ENCODE measurements at places on chromosomes 7 and 10.
A peak's percentile ranks its signal among the peaks of the same experiment; 100 is the strongest.

DNA sequence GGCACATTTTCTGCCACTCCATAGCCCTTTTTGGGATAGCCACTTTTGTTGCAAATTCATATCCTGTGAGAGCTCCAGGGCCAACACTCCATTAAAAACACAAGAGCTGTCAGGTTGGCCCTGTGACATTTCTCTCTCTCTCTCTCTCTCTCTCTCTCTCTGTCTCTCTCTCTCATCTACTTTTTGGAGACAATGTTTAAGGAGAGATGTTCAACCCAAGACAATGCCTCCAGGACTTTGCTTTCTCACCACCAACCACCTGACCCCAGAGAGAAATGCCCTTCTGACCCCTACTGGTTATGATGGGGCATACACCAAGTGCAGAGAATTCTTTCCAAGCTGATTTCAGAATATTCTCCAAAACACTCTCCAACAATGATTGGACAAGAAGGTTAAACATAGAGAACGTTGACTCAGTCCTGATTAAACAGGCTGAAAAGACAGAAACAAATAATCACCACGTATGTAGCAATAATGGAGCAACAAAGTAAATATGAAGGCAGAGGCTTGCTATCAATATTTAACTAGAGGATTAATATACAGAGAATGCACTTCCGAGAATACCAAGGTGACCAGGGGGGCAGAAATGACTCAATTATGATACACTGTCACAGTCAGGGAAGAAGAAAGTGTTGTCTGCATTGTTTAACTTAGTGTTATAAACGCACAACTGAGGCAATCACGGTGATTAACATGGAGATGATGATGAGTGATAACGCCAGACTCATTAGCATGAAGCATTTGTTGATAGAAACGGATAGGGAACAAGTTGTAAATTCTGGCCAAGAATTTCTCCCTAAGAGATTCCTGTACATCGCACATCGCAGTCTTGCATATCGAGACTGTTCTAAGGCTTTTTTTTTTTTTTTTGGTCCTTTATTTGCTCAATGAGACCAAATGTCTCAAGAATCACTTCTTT lies 178.5 kb downstream of the NRP1 start:
- DNase-seq = peak; percentile 53

- DNase-seq = no peak
Observed at GRCh38 chr7:43054052-43054722, 58.3 kb upstream of the HECW1 start.

GRCh38 chr10:43132867-43133787 lies 5.1 kb upstream of the CSGALNACT2 start:
- DNase-seq = no peak

DNA sequence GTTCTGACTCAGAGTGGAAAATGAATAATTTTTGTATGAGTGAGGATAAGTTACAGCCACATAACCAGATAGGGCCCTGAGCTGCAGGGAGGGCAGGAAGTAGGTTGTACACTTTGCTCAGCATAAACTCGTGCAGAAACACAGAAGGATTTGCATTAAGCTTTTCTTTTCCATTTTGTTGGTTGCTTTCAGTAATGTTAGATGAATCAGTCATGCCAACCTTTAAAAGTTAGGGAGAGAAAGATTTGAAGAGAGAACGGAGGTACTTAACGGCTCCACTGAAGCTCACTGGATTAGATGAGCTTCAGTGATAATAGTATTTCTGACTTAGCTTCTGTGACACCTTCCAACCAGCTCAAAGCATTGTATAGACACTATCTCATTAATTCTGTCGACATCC lies 348.1 kb downstream of the GATA3 start:
- peak; percentile 46 for DNase-seq

DNA sequence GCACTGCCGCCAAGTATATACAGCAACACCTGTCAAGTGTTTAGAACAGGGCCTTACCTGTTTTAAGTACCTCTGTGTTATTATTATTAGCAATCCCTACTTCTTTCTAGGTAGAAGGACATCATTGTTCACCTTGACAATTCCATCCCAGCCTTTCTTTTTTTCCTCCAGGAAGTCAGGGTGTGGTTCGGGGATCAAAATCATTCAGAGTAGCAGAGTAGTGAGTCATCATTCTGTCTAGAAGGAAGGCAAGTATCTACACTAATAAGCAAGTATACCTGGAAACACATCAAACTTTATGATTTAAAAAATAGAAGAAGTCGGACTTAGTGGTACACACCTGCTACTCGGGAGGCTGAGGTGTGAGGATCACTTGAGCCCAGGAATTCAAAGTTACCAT lies 25.5 kb upstream of the CAPZA2 start:
- DNase-seq = no peak

DNA sequence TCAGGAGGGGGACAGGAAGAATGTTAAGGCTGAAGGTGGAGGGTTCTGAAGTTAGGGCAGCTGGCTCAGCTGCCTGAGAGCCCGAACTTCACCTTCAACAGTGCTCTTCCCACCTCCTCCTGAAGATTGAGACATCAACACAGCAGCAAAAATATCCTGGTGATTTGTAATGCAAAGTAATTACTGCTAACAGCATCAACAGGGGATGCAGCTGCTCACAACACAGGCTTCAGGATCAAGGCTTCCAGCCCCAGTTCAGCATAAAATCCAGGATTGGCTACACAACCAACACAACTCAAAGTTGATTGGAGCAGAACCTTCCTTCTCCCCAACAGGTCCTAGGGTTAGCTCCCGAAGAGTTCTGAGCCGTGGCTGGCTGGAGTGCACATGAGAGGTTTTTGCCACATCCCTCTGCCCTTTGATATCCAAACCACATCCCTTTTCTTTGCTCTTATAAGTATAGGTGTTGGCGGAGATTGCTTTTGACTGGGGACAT lies 242.4 kb downstream of the KIAA1217 start:
- peak; percentile 20 for DNase-seq

GRCh38 chr7:139036901-139037300 lies 1.1 kb upstream of the ZC3HAV1L start:
- DNase-seq = no peak

DNA sequence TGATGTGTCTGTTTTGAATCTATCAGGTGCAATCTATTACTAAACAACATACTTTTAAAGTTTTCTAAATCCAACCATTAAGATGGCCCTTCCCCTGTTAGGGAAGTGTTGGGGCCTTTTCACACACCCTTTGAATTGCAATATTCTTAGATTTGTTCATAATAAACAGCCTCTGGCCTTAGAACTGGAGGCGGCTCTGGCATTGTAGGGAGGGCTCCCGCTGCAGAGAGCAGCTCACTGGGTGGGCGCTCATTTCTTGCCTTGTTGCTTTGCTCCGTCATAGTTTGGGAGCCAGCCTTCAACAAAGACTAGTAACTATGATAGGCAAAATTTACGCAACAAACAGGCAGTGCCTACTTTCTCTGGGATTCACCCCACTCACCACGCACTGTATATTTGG lies 4.2 kb upstream of the HOXA10 start:
- DNase-seq = no peak

DNA sequence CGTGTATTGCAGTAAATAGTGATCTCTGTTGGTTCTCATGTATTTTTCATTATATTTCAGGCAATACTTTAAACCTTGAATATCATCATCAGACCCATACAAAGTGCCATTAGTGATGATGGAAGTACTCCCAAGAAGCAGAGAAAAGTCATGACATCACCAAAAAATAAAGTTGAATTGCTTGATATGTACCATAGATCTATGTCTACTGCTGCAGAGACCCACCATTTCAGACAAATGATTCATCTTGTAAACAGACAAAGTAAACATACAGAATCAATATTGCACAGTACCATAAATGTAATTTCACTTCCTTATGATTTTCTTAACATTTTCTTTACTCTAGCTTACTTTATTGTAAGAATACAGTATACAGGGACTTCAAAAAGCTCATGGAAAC lies 347.8 kb downstream of the IPMK start:
- no peak for DNase-seq

DNA sequence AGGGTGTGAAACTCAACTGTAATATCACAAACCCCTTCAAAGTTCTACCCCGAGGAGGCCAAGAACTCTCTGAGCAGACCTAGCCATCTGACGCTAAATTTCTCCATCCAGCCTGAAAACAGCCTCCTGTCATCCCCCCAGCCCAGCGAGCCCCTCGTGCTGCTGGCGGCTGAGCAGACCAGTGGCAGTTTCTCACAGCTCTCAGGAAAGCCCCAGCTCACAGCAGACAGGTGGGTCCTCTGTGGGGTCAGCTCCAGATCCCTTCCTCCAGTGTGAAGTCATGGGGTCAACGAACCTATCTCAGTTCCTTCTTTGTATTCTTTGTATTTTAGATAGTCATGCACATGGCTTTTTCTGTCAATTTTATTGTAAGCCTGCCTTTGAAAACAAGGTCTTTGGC lies 7.8 kb downstream of the GARIN1A start:
- no peak for DNase-seq

GRCh38 chr7:52302765-52303520 lies 732.5 kb upstream of the POM121L12 start:
- DNase-seq = no peak

GRCh38 chr7:2272031-2272430 lies 30.0 kb downstream of the NUDT1 start:
- DNase-seq = no peak

DNA sequence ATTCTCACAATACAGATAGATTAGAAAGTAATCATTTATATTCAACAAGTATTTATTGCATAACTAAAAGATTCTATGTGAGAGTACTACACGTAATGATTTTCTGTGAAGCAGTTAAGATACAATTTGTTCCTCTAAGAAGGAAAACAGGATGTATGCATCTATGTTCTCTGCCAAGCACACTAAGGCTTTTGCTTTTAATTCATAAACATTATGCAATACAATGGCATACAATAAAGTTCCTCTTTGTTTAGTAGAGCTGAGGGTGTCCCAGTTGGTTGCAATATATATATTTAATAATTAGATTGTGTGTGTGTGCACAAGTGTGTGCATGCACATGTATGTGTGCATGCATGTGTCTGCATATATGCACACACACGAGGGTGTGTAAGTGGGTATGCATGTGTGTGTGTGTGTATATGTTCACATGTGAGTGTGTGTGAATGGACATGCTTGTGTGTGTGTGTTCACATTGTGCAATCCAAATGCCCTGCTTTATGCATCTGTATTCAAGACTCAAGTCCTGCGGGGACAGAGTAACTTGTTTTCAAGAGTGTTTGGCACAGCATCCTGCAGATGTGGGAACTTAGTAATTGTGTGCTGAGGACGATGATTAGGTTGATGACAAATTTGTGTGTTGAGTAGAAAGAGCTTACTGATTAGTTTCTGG lies 481.5 kb upstream of the KLF6 start:
- DNase-seq = no peak

GRCh38 chr7:22477876-22478450 lies 22.0 kb downstream of the STEAP1B start:
- no peak for DNase-seq

- DNase-seq = peak; percentile 48
Observed at GRCh38 chr10:11685787-11686218, 56.4 kb upstream of the ECHDC3 start.

DNA sequence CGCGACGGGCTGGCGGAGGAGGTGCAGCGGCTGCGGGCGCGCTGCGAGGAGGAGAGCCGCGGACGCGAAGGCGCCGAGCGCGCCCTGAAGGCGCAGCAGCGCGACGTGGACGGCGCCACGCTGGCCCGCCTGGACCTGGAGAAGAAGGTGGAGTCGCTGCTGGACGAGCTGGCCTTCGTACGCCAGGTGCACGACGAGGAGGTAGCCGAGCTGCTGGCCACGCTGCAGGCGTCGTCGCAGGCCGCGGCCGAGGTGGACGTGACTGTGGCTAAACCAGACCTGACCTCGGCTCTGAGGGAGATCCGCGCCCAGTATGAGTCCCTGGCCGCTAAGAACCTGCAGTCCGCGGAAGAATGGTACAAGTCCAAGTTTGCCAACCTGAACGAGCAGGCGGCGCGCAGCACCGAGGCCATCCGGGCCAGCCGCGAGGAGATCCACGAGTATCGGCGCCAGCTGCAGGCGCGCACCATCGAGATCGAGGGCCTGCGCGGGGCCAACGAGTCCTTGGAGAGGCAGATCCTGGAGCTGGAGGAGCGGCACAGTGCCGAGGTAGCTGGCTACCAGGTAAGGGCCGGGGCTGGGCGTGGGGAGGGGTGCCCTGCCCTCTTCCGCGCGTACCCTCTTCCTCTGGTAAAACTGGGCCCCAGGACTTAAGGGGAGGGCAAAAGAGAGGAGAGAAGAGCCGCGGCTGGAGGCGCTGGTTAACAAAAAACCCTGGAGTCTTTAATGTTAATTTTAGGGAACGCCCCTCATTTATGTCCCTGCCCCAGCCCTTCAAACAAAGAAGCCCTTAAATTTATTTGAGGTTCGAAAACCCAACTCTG lies 987 bp downstream of the INA start:
- no peak for DNase-seq

DNA sequence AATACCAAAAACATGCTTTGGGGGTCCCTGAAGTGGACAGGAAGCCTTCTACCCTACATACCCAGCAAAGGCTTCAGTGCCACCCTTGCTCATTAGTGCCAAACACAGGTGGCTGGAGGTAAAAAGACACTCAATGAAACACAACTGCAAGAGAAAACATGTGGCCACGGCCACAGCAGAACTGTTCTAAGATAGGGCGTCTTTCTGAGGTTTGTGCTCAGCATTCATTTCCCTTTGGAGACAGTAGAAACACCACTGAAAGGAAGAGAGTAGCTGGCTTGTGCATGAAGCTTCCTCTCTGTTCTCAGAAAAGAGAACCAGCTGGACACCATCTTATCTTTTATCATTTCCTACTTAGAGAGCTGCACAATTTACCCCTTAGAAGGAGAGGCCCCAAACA lies 143.0 kb downstream of the PLXNA4 start:
- peak; percentile 48 for DNase-seq

DNA sequence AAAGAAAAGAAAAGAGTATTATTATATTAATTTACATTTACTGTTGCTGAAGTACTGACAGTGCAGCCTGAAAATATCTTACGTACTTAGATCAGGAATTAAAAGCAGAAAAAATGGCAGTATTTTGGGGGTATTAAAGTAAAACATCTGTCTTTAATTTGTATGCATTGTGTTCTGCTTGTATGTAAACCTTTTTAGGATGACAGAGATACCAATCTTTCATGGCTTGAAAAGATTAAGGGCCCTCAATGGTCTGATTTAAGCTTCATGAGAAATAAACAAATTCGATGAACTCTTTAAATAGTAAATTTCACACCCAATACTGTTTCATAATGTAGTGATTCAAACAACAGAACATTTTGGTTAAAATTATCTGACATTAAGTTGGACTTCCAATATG lies 116.3 kb downstream of the MLLT10 start:
- no peak for DNase-seq

DNA sequence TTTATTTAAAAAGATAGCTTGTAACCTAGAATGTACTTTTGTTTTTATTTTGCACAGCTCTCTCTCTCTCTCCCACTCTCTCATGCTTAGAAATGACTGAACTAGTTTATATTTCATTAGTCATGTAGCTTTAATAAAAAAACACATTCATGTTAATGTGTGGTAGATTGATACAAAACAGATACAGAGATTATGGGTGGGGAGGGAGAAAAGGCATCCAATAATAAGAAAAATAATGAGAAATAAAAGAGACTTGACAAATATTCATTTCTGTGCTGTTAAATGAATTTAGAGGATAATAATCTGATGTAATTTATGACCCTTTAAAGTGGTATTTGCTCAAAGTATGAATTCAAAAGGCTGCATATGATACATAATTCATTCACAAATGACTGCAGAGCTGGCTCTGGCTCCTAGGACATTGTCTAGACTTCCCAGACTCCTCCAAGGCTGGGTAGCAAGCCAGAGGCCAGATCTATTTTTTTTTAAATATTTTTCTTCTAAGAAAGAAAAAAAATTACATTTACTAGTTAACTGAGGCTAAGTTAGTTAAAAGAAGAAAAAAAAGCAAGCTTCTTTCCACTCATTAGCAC lies 105.7 kb upstream of the DNAJB12 start:
- DNase-seq = no peak

- peak; percentile 31 for DNase-seq
Observed at GRCh38 chr7:87628780-87629569, 777 bp downstream of the RUNDC3B start.

Measured in activated CD4-positive, alpha-beta T cell treated with anti-CD3 and anti-CD28 coated beads, Interleukin-2, amount 10 ng/mL, durations not matched to agents 7 days and 5 days (primary cell).